Activated naive CD8-positive, alpha-beta T cell treated with anti-CD3 and anti-CD28 coated beads, Interleukin-2, amount 50 U/mL, for 16 hours (primary cell): ENCODE measurements at places on chromosomes 3 and 15.

DNA sequence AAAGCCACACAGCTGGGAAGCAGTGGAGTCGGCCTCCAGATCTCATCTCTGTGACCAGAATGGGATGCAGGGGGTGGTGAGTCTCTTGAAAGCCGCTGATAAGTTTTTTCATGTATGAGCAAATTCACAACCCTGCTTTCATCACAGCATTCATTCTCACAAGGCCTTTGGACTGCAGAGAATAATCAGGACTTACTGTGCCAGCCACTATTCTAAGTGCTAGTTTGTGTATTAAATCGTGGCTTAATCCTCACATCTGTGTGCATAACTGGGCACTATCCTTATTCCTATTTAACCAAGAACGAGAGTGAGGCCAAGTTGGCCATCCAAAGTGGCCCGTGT lies 64.2 kb upstream of the POLG start:
- no peak for DNase-seq

DNA sequence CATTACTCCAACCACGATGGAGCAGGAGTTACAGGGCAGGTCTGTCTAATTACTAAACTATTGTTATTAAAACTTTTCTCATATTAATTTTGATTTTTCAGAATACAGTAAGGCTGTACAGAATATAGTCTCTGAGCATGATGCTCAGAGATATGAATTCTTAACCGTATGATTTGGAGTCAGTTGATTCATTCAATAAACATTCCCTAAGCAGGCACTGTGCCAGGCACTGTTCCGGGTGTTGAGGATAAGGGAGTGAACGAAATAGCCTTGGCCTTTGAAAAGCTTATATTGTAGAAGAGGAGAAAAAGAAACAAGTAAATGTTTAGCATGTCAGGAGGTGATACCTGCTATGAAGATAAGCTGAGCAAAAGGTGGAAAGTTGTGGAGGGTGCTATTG lies 187.3 kb downstream of the KCNAB1 start:
- DNase-seq: no peak

DNA sequence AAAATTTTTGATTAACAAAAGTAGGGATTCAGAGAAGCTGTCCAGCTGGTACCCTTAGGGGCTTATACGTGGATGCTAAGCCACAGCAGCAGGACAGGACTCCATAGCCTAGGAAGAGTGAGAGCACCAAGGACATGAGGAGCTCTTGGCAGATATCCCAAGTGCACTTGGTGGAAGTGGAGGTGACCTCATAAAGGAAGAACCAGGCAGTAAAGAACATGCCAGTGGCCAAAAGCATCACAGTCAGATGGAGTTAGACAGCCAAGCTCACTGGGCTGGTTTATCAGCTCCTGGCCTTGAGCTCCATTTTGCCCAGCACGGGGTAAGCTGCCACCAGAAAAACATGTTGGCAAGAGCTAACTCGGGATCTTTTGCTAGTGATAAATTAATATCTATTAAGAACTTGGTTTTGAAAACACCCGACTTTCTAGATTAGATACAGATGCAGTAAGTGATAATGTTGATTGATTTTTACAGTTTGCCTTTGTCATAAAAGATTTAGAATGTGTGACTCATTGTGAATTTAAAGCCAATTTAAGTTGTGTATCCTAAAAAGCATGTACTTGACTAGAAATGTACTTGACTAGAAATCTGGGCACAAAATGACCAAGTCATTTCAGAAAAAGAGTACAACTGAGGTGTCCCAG lies 108.0 kb downstream of the CMSS1 start:
- DNase-seq: no peak

- DNase-seq: no peak
These were observed 108.7 kb upstream of the UBE2E2 start for GRCh38 chr3:23094412-23094811.

DNA sequence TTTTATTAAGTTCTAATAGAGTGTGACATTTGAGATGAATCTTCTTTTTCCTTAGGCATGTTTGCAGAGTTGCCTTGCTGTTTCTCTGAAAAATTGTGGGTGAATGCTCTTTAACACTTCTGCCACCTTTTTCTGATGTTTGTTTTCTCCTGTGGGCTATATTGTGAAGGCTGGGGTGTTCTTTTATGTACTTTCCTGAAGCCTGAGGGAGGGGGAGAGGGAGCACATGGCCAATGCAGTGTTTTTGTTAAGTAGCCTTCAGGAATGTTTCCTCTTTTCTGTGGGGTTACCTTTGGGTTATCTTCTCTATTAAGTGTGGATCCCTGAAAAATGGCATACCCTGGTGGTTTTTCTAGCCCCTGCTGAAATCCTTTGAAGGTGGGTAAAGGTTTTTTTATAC lies 50.2 kb downstream of the CMC1 start:
- DNase-seq: no peak

DNA sequence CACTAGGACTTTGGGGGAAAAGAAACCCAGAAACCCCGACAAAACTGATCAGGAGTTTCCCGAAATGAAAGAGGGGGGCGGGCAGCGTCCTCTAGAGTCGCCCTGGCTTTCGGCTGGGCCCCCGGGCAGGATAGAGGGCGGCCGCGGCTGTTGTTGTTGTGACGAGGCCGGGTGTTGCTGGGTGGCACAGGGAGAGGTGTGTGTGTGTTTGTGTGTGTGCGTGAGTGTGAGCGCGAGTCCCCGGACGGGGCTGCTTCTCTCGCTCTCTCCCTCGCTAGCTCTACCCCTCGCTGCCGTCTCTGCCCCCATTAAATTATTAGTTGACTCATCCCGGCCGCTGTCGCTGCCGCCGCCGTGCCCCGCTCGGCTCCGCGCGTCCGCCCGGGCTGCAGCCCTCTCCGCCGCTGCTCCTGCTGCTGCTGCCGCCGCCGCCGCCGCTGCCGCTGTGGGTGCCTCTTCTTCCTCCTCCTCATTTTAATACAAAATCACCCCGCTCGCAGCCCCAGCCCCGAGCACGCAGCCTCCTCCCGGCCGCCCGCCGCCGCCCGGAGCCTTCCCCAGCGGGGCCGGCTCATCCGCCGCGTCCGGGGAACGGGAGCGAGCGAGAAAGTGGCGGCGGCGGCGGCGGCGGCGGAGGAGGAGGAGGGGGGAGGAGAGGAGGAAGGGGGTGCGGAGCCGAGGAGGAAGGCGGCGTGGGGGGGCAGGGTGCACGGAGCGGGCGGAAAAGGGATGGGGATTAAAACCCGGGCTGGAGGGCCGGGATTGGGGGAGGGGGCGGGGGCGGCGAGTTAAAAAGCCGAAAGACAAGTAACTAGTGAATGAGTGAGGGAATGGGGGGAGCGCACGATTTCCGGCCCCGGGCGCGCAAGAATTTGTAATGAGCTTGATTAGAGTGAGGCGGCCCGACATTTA lies at the start of gene SATB1:
Gene SATB1, minus strand, starts transcription at position 611 of the 912 bp plus-strand sequence. CDS start 4,372 bp downstream, outside the sequence.
- no peak for DNase-seq

DNA sequence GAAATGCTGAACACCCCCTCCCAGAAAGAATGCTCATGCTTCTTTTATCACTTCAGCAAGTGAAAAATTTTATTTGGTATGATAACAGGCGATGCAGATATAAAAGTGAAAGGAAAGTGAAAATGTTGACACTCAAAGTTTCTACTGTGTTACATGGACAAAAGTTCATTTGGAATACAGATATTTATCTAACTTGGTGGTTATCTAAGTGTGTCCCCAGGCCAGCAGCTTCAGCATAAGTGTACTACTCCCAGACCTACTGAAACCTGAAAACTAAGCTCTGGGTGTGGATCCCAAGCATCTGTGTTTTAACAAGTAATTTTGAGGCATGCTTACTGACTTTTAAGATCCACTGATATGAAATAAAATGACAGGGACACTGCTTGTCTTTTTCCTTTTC lies 157.1 kb upstream of the BCHE start:
- DNase-seq: no peak

DNA sequence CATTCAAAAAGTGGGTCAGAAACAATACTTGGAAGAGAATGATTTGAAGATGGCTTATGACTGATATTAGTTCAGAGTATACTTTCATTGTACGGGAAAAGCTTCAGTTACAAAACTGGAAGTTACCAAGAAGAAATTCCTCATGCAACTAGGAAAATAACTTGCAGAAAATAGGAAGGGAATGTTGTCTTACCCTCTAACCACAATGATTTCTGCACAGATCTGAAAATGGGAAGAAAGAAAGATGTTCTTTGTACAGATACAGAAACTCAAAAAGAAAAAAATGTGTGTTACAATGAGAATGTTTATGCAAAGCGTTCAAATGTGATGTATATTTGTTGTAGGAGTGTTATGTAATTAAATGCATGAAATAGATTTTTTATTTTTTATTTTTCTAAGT lies 3.7 kb downstream of the ZNF280D start:
- no peak for DNase-seq

GRCh38 chr3:124413989-124414598 lies 316.2 kb upstream of the UMPS start:
- DNase-seq: no peak

DNA sequence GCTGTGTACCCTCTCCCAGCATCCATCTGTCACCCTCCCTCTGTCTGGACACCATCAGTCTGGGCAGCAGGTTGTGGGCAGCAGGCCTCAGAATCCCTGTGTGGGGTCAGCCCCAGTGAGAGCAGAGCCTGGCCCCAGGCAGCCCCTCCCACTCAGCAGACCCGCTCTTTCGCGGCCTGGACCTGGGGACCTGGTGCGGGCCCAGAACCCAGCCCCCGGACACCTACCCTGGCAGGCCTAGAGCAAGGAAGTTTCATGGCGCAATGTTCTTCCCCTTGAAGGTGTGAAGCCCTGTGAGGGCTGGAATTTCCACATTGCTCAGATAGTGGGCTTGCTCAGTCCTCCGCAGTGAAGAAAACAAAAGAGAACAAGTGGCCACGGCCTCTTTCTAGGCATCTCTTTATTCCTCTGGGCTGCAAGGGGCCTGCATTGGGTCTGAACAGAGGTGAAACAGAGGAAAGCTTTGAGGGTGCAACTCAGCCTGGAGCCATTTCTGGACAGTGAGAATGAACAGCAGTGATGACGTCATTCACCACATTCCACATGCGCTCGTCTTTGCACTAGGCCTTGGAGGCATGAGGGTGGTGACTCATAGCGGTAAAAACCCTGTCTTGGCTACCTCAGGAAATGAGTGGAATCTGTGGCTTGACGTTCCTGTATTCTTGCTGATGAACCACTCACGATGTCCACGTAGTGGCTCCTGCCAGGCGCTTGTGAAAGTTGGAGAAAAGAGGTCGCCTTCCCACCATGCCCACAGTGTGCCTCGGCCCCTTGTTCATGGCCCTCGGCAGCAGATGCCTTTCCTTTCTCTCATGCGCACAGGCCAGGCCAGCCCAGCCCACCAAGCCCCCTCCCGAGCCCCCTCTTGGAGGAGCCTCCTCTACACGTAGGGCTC lies 66.1 kb downstream of the SLC30A4 start:
- DNase-seq: no peak
